GM13976 (cell line): ENCODE measurements at places on chromosomes 11 and 22.

DNA sequence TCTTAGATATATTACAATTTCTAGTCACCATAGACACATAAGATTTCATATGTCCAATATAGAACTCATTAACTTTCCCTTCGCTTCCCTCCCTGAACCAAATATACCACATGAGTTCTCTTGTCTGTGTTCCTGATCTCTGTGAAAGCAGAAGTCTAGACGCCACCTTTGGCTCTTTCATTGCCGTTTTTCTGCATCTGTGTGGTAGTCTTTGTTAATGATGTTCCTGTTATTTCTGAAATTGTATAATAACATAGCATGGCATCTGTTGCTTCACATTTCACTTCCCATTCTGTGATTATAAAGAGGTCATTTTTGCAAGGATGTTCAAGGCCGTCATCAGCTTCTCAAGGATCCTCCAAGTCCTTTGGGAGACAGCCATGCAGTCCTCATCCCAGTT, 58.5 kb downstream of the NCAM1 start:
- no peak for DNase-seq

- DNase-seq, result no peak
These were observed 17.9 kb downstream of the TUB start for GRCh38 chr11:8098879-8099278.

DNA sequence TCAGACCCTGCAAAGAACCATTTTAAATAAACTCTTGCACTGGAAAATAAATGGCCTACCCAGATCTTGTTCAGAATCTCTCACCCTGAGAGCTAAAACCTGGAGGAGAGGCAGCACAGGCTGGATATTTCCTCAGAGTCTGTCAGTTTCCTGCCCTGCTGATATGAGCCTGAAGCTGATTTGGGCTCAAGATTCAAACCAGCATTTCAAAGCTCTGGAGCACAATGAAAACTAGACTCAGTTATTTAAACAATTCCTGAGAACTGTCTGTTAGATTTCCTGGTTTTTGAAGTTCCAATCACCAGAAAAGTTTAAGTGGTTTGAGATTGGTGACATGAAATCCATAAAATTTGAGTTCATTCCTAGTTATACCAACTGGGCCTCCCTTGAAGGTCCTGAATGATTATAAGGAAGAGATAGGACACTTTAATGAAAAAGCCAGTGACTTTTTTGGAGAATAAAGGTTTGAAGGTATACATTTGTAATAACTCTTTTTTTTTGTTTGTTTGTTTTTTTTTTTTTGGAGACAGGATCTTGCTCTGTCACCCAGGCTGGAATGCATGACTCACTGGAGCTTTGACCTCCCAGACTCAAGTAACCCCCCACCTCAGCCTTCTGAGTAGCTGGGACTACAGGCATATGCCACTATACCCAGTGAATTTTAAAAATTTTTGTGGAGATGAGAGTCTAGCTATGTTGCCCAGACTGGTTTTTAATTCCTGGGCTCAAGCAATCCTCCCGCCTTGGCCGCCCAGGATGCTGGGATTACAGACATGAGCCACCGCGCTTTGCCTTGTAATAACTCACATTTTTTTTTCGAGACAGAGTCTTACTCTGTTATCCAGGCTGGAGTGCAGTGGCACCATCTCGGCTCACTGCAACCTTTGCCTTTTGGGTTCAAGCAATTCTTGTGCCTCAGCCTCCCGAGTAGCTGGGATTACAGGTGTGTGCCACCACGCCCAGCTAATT, 8.0 kb upstream of the ESAM start:
- no peak for DNase-seq

DNA sequence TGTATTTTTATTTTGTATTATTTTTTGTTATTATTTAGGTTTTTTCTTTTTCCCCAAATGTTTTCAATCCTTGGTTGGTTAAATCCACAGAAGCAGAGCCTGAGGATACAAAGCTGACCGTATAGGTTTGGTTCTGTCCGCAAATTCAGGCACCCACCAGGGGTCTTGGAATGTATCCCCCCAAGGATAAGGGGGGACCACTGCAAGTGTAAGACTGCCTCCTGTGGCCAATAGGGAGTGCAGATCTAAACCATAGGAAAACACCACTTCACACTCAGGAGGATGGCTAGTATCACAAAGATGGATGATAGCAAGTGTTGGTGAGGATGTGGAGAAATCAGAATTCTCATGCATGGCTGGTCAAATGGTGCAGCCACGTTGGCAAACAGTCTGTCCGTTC, 20.0 kb downstream of the CPT1A start:
- DNase-seq, result no peak

DNA sequence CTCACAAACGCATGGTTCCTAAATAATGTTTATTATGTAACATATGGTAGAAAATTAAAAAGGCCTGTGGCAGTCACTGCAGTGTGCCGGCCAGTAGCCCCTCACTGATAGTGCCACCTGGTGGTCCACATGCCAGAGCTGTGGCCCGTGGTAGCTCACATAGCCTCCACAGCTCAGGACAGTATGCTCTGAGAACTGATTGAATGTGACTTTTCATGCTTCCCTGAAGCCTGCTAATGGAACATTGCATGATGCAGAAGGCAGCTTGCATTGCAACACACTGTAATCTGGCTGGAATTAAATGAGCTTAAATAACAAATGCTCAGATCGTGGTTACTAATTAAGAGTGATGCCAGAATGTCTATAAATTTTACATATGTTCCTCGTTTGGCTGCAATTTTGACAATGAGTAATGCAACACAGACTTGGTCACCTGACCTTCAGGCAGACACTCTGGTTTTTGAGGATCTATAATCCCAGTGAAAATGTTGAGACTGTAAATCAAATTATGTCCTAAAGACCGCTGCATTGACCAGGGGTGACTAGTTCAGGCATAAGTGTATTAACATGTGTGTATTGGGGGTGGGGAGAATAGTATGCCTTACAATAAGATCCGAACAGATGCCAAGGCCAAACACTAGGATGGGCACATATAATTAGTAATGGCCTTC, 566.4 kb downstream of the METTL15 start:
- DNase-seq, result no peak

DNA sequence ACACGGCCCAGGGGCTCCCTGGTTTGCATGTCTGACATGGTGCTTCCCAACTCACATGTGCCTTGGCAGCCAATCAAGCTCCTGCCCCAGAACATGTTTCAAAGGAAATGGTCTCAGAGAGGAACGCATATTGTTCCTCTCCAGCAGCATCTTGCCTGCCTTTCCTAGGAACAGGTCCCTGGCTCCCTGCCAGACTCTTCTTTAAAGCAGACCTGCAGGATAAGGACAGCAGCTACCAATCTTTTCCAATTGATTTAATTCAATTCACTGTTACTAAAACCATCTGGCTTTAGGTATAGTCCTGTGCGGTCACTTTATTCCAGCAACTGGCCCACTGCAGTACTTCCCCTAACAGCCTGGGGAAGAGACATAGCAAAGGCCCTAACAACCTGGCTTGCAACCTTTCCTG, 79.9 kb downstream of the AMBRA1 start:
- DNase-seq, result no peak

DNA sequence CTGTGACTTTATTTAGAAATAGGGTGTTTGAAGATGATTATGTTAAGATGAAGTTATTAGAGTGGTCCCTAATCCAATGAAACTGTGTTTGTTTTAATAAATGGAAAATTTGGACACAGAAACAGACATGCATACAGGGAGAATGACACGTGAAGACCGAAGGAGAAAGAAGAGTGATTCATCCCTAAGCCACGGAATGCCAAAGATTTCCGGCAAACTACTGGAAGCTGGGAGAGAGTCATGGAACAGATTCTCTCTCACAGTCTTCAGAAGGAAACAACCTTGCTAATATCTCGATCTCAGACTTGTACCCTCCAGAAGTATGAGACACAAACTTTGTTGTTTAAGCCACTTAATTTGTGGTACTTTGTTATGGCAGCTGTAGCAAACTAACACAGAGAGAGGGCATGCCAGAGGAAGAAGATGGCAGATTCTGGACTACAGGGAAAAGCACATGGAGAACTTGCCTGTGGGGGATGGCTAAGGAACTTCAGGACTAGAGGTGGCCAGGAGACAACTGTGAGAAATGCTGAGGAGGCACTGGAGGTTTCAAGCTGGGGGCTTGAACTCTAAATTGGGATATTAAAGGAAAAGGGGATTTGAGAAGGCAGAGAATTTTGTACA, 733.5 kb upstream of the CCDC90B start:
- no peak for DNase-seq

GRCh38 chr11:96114178-96115064, 190.5 kb upstream of the MTMR2 start:
- peak; percentile 26 for DNase-seq

GRCh38 chr11:107562647-107563208, 2.8 kb downstream of the ALKBH8 start:
- no peak for DNase-seq

DNA sequence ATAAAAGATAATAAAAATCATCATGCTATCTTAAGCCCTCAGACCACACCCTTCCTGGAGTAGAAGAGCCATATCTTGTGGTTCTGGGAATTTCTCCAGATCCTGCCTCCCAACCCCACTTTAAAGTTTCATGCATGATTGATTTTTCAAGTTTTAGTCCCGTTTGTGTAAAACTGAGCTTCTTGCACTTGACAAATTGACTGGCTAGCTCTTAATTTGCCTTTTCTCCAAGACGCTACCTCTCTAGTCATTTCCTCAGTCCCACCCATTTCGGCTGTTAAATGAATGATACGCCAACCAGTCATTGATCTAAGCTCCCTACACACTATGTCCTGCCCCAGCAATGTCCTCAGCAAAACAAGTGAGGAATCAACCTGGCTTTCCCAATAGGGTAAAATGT, 71.8 kb upstream of the TEAD1 start:
- DNase-seq, result no peak

GRCh38 chr11:81895258-81895657, 838.4 kb downstream of the FAM181B start:
- DNase-seq, result no peak

GRCh38 chr22:48395201-48395600, 1432.5 kb downstream of the BRD1 start:
- no peak for DNase-seq
